ENCODE measurements at places on chromosomes 7 and 10.

DNA sequence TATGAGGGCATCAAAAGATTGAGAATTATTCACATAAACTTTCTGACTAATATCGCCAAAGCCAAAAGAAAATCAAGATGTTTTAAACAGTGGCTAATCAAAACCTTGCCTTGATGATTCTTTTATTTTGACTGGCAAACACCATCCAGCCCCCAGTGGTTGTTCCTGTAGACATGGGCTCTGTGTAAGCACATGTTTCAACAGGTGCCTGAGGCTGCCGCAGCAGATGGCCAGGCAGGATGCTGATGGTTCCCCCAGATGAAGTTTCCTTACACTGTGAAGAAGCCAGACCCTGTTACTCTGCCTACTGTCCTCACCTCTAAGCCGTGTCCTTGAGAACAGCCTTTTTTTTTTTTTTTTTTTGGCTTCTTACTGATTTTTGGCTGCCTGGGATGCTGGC is 146.5 kb downstream of the RAB11FIP2 start:
- DNase-seq: no peak

DNA sequence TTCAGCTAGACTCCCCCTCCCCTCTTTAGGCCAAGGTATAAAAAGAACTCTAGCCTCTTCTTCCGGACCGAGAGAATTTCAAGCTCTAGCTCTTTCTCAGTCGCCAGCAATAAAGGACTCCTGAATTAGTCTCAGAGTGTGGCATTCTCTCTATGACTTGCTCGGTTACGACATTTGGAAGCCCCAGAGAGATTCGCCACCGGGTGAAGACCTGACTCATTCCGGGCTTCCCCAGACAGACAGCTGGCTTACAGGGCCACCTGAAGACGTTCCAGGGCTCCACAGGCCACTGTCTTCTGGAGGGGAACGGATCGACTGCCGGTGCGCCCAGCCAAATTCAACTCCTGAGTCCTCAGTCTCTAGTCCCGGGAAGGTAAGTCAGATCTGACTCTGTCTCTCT is at the start of gene AKR1B15:
Gene AKR1B15, plus strand, starts transcription at position 234 of the 400 bp plus-strand sequence. CDS start 15,510 bp downstream, outside the sequence.
- DNase-seq: no peak

DNA sequence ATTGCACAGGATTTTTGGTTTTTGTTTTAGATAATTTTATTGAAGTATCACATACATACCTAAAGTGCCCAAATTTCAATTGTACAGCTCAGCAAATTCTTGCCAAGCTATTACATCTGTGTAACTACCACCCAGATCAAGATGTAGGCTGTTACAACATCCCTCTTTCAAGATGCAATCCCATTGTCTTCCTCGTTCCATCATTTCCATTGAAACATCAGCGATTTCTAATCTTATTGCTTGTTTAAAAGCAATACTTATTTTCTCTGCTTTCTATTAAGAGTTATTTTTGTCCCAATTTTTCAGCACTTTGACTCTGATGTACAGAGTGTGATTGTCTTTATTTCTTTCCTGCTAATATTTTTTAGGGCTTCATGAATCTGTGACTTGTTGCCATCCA is 372.8 kb upstream of the SHH start:
- DNase-seq: no peak

DNA sequence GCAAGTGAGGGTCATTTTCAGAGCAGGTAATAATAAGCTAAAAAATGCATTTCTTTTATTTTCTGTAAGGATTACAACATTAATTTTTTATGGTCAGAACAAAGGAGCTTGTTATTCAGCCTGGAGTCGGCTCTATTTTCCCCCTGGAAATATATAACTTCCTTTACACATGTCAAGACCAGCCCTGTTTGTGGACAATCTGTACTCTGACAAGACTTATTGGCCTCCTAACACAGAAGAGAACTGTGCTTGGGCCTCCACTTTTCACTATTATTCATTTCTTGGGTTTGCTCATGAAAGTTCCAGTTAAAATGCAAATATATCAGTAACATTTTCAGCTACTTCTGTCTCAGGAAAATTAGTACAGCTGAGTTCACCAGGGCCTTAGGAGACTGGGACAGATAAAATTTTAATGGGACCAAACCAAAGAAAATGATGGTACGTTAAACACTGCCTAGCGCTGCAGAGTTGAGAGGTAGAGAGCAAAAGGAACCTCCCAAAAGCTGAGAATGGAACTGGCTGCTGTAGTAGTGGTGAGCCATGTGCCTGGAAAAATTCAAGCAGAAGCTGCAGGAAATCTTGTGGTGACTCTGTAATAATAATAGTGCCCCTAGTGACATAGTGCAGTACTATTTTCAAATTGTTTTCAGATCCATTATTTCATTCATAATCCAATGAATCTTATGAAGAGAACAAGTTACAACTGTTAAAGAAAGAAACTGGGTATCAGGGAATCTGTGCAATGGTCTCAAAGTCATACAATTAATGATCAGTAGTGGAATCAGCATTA is 227.2 kb upstream of the KIAA1217 start:
- no peak for DNase-seq

DNA sequence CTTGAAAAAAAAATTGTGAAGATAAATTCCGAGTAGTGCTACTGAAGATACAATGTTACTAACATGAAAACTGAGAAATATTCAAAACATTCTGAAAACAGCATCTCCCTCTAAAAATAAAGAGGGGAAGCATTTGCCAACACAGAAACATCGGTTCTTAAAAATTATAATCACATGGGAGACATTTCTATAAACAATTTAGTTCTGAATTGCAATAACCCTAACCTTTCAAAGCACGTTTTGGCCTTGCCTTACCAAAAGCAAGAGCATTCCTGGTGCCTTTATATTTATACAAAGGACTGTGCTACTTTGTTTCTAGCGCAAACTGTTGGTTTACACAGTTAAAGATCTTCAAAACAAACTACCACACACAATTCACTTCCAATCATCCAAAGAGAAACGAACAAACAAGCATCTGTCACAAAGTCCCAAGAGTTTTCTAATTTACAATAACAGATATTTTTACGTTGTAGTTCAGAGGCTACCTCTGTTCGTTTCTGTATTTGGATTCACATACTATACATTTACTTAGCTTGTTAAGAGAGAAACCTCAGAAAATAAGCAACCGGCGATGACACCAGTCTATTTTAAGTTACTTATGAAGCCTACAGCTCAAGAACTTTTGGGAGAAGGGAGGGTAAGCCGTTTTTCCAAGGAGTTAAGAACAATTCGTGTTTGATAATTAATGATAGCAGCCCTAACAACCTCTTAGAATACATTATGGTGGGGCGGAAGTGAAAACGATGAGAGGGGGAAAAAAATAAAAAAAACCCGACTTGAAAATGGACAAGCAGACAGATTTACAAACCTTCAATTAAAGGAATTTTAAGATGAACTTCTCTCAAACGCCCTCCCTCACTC is 1.3 kb downstream of the ABI1 start:
- no peak for DNase-seq

GRCh38 chr7:142459551-142459963 is 201.7 kb upstream of the PRSS58 start:
- DNase-seq: peak; percentile 81

- DNase-seq: no peak
Observed at GRCh38 chr10:116548301-116548700, 2.6 kb downstream of the PNLIP start.

DNA sequence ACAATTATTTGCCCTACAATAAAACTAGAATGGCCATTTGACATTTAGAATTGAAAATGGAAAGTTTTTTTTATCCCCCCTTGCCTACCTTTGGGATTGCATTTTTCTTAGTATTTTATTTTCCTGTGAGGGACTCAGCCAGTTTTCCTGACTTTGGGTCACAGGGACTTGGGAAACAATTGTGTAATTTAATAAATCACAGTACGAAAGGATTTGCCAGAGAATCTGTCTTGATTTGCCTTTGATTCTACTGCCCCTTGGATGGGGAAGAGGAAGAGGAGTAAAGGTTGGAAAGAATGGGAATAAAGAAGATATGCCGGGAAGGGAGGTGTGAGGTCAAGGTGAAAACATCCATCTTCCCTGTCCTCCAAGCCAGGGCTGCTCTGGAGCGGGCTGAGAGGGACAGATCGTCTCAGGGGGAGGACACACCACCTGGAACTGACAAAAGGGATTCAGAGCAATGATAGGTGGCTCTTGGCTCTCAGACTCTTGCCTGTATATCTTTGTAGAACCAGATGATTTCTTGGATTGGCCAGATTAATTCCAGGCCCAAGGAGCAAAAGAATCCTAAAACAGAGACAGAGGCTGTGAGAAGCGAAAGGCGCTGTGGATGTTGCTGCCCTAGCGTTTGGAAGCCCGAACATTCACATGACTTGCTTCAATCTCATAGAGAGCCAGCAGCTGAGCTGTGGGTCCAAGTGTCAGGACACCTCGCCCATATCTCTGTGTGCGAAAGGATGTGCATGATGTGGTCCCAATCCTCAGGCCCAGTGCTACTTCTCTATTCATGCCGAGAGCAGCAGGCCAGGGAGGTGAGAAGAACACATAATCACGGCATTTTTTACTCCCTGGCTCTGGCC is 50.3 kb upstream of the ZEB1 start:
- DNase-seq: no peak

DNA sequence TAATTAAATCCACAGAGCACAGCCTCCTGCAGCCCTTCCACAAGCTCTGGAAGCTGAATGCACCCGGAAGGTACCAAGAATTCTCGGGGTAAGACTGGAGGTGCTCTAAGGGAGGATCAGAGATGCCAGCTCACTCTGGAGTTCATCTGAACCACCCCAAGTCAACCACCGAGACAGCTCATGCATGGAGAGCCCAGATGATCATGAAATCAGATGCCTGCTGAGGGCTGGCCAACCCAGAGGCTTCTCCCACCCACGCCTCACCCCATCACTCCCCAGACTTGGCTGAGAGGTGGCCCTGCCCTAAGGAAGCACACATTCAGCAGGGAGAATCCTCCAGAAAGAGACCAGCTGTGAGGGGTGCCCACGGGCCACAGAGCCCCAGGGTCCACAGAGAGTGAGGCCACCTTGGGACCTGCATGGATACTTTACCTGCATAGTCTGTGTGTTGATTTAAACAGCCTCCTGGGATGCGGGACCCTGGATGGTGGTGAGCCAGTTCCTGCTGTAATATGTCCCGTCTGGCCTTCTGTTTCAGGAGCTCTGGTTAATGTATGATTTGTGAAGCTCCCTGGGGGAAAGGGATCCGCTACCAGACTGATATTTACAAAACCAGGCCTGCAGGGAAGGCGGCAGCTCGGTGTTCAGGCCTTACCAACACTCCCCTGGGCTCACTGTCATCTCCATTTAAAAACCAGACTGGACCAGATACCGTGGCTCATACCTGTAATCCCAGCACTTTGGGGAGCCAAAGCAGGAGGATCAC is 64.9 kb downstream of the INSIG1 start:
- no peak for DNase-seq

GRCh38 chr7:13898957-13899670 is 90.4 kb downstream of the ETV1 start:
- DNase-seq: peak; percentile 20

DNA sequence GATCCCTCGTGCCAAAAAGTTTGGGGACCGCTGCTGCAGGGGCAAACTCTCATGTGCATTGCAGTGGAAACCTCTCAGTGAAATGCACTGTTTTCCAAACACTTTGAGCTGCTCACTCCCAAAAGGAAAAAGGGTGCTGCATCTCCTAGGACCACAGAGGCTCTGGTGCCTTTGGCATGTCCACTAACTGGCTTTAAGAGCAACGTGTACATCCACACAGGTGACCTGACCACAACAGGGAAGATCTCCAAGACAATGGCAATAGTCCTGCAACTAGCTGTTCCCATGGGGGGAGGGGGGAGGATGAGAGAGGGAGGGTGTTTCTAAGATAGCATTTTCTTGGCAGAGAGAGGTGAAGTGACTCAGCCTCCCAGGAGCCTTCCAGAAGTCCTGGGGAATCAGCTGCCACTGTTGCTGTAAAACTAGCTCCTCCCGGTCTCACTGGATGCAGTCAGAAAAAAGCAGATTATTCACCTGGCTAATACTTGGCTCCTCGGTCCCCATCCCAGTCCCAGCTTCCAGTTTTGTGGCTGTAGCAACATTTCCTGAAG is 181.7 kb downstream of the HECW1 start:
- DNase-seq: peak; percentile 41

GRCh38 chr7:36629351-36629750 is 94.9 kb downstream of the AOAH start:
- no peak for DNase-seq

DNA sequence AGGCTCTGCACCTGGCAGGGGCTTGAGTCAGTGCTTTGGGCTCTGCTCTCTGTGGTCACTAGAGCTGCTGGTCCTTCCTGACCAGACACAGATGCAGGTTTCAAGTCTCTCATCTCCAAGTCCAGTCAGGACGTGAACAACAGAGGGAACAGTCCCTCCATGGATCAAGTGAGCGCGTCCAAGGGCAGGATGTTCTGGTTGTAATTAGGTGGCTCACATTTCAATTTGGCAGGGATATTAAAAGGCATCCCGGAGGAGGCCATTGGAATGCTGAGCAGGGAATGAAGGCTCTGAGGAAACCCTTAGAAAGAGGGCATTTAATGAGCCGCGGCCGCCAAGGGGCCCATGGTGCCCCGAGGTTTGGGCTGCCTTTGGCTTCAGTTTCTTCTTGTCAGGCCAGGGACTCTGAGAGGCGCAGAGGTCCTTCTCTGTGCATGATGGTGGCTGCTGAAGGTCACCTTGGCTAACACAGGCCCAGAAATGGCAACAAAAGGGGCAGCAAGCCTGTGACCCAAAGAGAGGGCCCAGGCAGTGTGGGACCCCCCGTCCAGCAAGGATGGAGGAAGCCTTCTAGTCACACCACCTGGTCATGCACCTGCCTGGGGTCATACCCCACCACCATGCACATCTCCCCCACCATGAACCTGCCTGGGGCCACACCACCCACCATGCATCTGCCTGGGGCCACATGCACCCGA is 30.7 kb upstream of the INPP5A start:
- peak; percentile 72 for DNase-seq

- DNase-seq: no peak
Observed at GRCh38 chr10:98378722-98379121, 36.3 kb downstream of the PYROXD2 start.

- no peak for DNase-seq
Observed at GRCh38 chr10:44126291-44126717, 258.6 kb downstream of the CXCL12 start.

DNA sequence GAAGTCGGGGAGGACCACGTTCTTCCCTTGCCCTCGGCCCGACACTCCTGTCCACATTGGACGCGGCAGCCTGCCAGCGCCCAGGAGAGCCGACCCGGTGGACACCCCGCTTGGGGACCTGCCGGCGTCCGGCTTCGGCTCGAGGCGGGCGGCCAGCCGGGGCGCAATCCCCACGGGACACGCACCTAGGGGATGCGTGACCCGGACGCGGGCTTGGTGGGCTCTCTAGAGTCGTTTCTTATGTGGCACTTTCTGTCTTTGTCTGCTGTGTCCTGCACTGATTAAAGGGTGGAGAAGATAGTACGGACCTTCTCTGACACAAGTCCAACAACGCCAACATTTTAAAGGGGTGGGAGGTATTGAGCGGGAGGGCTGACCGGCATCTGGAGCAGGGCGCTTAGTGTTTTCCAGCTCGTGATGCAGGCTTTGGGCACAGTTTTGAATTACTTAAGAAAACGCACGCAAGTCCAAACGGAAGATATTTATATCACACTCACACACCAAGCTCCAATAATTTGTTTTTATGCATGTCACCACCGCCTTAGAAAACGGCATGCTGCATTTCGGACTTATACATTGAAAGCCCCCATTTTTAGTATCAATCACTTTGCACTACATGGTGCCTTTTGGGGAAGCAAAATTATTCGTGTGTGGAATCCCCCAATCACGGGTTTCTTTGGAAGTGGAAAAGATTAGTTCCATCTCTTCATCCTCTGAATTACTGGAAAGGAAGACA is 3.9 kb upstream of the SPAG6 start:
- DNase-seq: no peak

Measured in stomach (tissue), 19 donors.